ENCODE measurements at places on chromosomes 5 and 9.

DNA sequence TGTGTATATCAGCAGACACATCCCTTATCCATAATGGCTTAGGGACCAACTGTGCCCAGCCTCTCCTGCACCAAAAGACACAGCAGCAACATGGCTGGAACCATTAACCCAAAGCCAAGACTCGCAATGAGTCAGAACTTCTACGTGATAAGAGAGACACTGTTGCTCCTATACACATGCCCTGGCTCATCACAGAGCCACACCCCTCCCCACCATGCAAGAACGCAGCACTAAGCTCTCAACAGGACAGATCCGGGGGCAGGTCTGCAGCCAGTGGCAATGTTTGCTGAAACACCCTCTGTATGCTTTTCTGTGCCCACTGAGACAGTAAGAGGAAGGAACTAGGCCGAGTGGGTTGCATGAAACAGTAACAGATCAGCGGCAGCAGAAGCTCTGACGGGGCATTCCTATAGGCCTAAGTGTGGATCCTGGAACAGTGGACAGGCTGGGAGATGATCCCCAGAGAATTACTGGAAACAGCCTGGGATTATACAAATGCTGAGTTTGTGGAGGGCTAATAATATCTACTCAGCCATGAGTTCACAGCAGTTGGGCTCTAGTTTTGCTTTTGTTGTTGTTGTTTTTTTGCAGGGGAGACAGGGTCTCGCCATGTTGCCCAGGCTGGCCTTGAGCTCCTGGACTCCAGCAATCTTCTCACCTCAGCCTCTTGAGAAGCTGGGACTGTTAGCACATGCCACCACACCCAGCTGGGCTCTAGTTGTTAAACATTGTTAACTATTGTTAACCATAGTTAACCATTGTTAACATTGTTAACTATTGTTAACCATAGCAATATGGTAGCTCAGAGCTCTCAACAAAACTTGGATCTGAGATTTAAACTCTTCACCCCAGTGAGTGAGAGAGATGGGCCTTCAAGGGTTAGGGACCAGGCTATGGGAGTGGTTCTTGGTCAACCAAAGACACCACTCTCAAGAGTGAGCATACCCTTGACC, 41.0 kb downstream of the B4GALT1 start:
- DNase-seq, result no peak

DNA sequence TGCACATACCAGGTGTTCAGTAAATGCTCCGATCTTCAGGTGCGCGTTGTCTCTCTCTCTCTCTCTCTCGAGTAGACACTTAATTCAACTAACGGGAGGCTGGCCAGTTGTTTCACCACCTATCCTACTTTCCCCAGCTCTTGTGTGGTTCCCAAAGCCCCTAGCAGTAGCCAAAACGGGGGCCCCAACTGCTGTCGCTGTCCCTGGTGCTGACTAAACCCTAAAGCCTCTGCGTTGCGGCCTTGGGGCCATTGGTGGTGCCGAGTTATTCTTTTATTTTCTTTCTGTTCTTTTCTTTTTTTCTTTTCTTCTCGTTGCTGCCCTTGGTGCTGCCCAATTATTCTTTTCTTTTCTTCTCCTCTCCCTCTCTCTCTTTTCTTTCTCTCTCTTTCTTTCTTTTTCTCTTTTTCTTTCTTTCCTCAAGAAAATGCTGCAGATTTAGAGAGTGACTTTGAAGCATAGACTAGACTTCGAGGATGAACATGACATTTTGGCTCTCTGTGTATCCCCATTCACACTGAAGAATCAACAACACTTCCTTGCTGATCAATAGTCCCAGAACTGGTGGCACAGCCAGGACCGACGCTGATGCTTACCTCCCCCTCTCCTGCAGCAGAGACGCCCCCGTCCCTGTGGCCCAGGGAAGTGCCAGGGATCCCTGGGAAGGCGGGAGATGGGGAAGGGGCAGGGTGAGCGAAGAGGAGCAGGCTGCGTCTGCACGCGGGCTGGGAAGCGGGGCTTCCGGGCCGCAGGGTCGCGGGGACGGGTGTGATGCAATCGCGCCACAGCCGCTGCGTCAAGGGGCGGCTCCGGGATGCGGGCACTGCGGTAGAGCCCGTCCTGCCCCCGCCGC, at the start of gene FBLL1:
TSS of gene FBLL1 (plus strand) at position 785 of the 853 bp plus-strand sequence. CDS start 200 bp downstream, outside the sequence.
- DNase-seq, result no peak

DNA sequence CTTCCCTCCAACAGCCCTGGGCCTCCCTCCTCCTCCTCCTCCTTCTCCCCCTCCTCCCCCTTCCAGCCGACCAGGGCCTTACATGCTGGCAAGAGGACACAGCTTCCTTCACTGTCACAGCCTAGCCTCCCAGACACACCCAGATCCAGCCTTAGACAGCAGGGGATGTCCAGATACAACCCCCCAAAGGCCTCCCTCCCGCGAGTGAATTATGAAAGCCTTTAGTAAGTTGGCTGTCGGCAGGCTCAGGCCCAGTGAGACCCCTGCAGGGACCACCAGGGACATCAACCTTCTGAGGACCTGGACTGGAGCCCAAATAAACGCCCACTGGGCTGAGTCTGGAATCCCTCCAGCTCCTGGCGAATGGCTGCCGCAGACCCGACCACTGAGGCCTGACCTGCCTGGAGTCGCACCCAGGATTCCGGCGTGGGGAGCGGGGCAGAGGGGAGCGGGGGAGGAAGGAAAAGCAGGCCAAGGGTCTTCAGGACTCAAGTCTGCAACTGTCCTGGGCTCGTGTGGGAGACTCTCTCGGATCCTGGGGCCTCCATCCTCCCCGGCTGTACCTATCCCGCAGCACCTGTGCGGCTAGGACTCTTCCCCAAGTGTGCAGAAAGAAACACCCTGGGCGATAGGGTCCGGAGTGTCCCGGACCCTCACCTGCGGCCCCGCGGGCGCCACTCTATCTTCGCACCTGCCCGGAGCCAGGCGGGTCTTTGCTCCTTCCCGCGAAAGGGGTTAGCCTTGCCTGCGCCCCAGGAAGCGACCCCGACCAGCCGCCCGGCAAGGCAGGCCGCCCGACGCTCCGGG, 705 bp downstream of the SEPTIN8 start:
- no peak for DNase-seq

DNA sequence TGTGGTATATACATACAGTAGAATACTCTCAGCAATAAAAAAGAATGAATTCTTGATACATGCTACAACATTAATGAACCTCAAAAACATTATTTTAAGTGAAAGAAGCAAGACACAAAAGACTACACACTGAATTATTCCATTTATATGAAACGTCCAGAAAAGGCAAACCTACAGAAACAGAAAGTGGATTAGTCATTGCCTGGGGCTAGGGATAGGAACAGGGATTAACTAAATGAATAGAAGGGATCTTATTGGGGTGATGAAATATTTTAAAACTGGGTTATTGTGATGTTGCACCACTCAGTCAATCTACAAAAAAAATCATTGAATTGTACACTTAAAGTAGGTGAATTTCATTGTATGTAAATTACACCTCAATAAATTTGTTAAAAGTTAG, 326.7 kb downstream of the PIK3R1 start:
- no peak for DNase-seq

- DNase-seq, result no peak
Measured at GRCh38 chr9:105150991-105151685, 93.3 kb upstream of the SLC44A1 start.

- DNase-seq, result no peak
Measured at GRCh38 chr9:133238272-133238850, 29.3 kb upstream of the OBP2B start.

- no peak for DNase-seq
Measured at GRCh38 chr5:60514152-60514551, 185.8 kb downstream of the DEPDC1B start.

DNA sequence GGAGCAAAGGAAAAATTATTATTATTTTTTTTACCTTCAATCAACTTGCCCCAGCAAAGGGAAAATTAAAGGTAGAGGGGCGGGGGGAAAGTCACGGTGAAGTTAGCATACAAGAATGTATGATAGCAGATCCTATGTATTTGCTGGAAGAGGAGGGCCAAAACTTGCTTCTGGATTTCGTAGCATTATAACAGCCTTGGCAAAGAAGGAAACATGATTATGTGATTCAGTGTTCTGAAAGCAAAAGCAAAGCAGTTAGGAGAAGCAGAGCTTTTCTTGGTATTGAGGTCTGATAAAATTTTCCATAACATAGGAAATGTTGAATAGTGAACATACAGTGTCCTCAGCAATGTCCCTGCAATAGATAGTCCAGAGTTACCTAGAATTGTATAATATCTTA, 32.4 kb downstream of the MAST4 start:
- DNase-seq, result no peak

- no peak for DNase-seq
Measured at GRCh38 chr9:124733964-124734740, 37.0 kb downstream of the NR6A1 start.

- DNase-seq, result no peak
Measured at GRCh38 chr9:68431307-68431706, 74.9 kb downstream of the PGM5 start.
